Stimulated activated CD4-positive, alpha-beta T cell treated with anti-CD3 and anti-CD28 coated beads, Interleukin-12 subunit alpha, Interleukin-12 subunit beta, amount 100 ng/mL, for 24 hours (primary cell): ENCODE measurements at places on chromosomes 3 and 15.

DNA sequence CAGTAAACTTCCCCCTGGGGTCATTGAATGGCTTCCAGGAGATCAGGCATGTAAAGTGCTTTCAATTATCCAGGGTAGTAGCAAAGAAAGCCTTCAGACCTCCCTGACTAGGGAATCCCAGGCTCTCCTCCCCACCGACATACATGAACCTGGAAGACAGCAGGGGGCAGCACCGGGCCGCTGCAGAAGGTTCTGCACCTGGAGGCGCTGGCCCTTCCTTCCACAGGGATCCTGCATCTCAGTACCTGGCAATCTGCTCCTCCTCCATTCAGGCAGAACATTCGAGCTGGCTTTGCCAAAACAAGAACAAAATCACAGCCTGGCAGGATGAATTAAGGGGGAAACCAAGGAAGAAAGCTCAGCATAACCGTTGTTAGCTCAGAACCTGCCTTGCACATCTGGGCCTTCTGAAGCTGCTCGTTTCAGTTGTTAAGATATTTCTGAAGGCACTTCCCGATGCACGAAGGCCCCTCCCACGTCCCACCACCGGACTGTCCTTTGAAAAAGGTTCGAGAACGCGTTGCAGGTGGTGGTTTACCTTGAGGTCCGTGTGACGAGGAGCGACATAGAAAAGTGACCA is 237.7 kb downstream of the SLCO3A1 start:
- no peak for DNase-seq

GRCh38 chr15:85306946-85307686 is 73.3 kb upstream of the AKAP13 start:
- DNase-seq = no peak

GRCh38 chr3:50205413-50206276 is 574 bp downstream of the SLC38A3 start:
- DNase-seq = no peak

- DNase-seq = no peak
Observed at GRCh38 chr3:52507359-52507758, 12.2 kb downstream of the STAB1 start.

DNA sequence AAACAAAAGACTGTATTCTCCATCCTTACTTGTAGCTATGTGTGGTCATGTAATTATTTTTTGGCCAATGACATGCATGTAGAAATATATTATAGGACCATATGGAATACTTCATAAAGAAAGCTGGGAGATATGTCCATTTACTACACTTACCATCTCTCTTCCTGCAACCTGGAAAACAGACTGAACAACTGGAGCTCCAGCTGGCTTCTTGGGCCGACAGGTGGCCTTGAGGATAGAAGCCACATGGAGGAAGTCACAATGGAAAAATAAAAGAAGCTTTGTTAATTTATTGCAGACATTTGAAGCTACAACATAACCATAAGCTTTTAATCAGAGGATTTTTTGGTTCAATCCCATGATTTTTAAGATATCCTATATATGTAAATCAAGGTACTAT is 167.9 kb upstream of the CBLB start:
- DNase-seq = no peak

DNA sequence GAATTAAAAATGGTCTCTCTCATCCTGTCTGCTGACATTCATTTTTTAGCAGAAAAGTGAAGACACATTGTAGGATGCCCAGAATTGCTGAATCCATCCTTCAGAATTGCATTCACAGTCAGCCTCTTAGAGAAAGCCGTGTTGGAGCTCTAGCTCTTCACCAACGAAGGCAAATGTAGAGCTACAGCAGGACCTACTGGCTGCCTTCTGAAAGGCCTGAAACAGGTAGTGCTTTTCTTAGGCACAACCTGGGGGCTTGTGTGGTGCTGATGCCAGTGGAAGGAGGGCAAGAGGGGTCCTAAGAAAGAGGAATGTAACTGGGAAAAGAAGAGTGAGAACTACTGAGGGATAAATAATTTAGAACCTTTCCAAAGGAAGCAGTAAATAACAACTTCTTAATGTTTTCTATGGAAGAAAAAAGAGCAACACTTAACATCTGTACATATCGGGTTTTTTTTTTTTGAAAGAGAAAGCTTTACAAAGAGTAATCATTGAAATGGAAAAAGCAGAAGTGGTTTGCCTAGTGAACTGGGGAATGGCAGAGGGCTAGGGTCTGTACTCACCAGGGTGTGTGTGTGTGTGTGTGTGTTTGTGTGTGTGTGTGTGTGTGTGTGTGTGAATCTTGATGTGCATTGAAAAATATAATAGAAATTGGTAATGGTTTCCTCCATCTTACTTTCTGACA is 297.8 kb downstream of the SATB1 start:
- DNase-seq = no peak

DNA sequence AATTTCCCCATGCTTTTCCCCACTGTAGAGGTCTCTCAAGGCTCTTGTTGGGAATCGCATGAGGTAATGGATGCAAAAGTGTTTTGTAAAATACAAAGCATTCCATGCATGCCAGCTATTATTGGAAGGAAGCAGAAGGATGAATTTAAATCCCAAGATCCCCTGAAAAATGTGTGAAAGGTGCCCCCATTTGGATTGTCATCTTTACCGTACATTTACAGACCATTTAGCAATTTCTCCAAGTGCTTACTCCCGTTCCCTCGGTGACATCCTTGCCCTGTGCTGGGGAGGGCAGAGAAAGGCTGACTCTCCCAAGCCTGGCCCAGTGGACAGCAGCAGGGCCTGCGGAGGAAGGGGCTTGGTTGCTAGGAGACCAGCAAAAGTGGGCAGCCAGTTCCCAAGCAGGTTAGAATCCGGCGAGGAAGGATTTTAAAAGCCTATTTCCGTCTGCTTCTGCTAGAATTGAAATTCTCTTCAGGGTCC is 31.1 kb upstream of the NEO1 start:
- DNase-seq = no peak
